Left lung (tissue), 14 donors: ENCODE measurements at places on chromosomes 12 and 14. TPM values are rescaled to one million over a fixed set of nuclear protein-coding genes. Genes with fewer than 3 reads are reported as not detected.

The PCED1B gene
- 4.8 TPM for total RNA-seq

The PTPRQ gene
- 1.1 TPM for total RNA-seq

The CELA1 gene
- total RNA-seq, result not detected

The ZDHHC22 gene
- total RNA-seq, result not detected

The TIMM9 gene
- 29.8 TPM for total RNA-seq

The B3GNT4 gene
- total RNA-seq, result 0.23 TPM

The SLC41A2 gene
- 27.2 TPM for total RNA-seq

The OASL gene
- 4.8 TPM for total RNA-seq

The BCAT1 gene
- 131 TPM for total RNA-seq

The CD27 gene
- 1.6 TPM for total RNA-seq

DNA sequence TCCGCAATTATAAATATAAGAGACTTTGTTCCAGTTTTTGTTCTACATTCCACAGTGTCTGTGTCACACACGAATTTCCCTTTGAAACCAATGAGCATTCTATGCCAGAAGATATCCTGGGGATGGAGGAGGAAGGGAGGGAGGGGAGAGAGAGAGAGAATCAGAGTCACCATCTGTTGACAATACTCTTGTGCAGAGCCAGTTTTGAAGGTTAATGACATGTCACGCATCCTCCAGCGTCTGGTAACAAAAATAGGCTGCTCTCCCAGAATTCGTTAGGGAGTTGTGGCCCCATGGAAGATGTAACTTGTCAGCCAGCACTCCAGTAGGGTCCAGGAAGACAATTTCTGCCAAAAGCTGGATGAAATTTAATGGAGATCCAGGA lies 213.5 kb upstream of the KRR1 start:
- DNase-seq, result peak; percentile 96

GRCh38 chr14:98799891-98800290 lies 472.1 kb downstream of the BCL11B start:
- no peak for DNase-seq

DNA sequence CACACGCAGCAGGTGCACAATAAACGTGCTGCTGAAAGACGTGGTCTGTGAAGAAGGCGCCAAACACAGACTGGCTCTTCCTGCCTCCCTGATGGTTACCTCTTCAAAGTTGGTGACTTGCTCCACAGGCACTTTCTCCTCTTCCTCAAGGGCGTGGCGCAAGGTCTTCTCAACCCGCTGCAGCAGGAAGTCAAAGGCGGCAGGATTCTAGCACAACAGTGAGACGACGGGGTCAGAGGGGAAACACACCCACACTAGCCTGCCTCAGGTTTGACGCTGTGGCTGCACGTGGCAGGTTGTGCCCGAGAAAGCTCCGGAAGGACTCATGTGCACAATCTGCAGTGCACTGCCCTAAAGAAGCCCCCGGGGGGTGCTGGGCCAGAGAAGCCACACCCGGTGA lies 15.0 kb downstream of the POLE start:
- no peak for DNase-seq

DNA sequence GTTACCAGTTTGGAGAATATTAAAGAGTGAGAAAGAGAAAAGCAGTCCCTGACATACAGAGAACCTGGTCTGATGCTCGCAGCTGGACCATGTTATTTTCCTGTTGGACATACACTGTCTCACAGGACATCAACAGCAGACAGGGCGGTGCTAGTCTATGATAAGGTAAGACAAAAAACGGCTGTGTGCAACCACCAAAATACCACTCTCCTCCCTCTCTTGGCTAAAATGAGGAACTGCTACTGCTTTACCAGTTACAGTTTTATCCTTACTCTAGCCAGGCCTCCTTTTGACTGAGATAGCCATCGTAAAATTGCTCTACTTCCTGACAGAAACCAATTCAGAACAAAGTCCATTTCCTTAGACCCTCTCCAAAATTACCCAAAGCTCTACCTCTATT lies 47.0 kb upstream of the ERGIC2 start:
- no peak for DNase-seq

DNA sequence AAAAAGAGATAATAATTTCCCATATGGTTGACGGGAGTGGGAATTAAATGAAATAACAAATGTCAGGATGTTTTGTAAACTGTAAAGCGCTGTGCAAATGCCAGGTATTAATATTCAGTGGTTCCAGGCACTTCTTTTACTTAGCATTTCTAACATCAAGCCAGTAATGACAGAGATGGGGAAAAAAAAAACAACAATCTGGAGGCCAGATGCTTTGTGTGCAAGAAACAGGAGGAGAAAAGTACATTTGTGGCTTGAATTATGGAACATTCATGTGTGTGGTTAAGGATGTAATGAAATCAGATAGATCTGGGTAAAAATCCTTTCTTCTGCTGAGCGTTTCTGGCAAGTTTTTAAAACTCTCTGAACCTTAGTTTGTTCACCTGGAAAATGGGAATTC lies 509.6 kb downstream of the FUT8 start:
- DNase-seq, result no peak

GRCh38 chr14:104114421-104115130 lies 23.8 kb upstream of the KIF26A start:
- DNase-seq, result peak; percentile 61

GRCh38 chr14:75812622-75813021 lies 151.6 kb downstream of the TTLL5 start:
- no peak for DNase-seq

- DNase-seq, result no peak
Observed at GRCh38 chr12:95214466-95214865, 2.8 kb downstream of the FGD6 start.

GRCh38 chr12:47814539-47815170 lies 5.0 kb downstream of the HDAC7 start:
- DNase-seq, result no peak

DNA sequence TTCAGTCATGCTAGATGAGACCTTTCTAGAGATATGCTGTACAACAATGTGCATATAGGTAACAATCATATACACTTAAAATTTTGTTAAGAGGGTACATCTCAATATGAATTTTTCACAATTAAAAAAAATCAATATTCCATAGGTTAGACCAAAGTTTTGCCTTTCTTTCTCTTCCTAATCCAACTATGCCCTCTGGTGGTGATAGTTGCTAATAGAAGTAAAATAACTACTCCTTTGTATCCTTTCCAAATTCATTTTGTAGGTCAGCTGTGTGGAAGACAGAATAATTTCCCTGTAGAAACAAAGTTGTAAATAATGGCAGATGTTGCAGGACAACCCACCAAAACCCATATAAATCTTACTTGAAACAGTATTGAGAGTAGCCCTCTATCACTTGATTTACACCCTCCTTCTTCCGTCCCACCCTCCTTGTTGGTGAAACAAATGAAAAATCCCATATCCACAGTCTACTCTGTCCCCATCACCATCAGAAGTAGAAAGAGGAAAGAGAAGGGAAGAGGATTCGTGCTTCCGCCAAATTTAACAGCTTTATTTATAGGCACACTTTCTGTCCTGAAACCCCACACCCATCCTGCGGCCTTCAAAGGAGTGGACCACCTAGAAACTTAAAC lies 34.2 kb upstream of the KICS2 start:
- DNase-seq, result peak; percentile 67

GRCh38 chr14:64676410-64677008 lies 27.7 kb upstream of the PLEKHG3 start:
- DNase-seq, result no peak

DNA sequence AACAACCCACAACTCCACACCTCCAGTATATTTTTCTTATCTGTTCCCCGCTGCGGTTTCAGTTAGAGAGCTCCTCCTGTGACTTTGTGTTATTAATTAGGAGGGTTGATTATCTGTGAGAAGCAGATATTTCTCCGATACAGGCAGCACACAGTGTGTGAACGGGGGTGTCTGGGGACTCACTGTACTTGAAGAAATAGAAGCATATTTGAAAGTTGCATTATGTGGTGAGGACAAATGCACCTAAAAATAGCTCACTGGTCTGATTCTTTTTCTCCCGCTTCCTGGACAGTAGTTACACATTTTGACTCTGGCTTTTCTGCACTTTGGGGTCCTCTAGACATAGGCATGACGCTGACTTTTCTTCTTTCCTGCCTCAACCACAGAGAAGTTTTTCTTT lies 277.7 kb downstream of the VRK1 start:
- no peak for DNase-seq

DNA sequence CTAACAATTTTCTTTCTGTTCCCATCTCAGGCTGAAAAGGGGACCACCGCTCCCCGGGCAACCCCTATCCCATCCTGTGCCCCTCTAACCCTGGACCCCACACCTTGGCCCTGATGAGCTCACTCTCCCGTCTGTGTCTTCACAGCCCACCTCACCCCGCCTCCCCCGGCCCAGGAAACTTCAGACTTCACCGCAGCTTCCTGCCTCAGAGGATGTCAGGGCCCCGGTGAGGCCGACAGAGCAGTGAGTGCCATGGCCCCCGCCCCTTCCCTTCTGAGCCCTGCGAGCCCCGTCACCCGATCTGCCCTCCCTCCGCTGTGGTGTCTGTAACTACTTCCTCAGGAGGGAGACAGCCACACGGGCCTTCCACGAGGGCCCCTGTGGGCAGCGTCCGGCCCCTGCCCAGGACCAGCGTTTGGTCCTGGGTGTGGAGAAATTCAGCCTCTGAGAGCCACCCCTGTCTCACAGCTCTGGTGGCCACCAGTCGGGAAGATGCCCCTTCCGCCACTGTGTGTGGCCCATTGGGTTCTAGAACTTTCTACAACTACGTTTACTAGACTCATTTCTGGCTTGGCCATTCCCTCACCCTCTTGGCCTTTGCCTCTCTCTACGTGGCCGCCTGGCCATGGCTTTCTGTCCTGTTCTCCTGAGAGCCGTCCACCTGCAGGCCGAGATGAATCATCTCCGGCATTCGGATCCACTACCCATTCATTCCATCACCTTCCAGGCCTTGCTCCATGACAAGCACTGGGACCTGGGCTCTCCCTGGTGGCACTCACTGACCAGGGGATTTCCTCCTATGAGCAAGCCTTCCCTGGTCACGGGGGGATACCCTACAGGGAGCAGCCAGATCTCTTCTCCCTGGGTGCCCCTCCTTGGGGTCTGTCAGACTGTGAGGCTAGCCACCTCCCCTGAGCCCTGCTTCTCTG lies 3.4 kb downstream of the RHOF start:
- DNase-seq, result no peak

DNA sequence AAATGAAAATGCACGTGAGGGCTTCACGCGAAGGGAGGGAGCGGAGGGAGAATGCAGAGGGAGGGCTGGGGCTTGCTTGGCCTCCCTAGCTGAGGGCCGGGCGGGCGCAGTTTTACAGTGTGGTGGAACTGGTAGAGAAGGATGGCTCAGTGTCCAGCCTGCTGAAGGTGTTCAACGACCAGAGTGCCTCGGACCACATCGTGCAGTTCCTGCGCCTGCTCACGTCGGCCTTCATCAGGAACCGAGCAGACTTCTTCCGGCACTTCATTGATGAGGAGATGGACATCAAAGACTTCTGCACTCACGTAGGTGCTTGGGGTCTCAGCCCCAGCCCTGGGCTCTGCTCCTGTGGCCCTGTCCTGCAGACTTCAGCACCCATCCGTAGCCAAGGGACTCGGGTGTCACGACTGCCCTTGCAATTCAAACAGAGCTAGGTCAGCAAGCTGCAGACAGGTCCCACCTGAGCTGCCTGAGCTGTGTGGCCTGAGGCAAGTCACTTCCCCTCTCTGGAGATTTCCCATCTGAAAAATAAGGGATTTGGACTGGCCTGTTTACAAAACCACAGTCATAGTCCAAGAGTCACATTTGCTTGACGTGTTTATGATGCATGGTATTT lies 18.4 kb downstream of the OTUB2 start:
- DNase-seq, result no peak

- peak; percentile 44 for DNase-seq
Observed at GRCh38 chr14:104827177-104828055, 26.5 kb downstream of the ZBTB42 start.

DNA sequence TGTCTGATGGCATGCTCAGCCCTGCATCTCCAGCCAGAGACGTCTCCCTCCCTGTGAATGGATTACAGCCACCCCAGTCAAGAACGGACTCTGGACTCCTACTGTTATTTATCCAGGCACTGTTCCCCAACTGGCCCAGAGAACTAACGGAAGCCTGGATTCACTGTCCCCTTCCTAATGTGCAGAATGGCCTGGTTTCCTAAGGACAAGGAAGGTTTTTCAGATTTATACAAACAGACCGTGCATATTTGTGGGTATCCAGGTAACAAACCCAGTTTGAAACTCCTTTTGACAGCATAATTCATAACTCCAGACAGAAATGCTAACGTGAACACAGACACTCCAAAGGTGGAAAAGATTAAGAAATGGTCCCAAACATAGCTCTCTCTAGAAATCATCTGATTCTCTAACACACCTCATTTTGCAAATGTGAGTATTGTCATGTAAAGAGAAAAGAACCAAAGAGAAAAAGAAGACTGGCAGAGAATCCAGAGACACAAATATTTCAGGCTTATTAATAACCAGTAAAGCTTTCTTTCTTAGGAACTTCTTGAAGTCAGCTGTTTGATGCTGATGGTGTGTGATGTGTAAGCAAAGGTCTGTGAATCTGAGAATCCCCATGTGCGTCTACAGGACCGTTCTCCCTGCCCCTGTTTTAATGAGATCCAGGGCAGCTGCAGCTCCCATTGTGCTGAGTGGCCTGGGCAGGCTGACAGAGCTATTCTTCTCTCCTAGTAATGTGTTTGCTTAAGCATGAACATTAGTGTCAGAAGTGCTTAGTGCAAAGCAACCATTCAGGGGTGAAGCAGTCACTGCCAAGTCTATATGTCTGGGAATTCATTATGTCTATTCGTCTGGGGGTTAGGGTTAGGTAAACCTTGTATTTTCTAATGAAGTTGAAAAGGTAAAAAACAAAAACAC lies 86.8 kb upstream of the HIF1A start:
- DNase-seq, result peak; percentile 57

DNA sequence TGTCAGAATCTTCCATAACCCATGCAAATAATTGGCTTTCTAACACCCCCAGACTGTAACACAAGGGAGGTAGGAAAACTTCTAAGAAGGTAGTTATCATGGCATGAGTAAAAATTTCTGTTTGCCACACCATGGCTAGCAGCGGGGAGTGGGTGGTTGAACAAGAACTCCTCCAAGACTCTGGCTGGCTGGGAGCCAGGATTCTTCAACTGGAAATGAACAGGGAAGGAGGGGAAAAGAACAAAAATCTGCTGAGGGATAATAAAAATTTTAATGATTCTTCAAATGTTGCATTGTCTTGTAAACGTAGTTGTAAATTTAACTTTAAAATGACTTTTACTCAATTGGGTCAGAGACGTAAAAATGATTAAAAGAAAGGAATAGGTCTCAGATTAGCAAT lies 78.9 kb downstream of the AKAP6 start:
- DNase-seq, result no peak
